Upper lobe of right lung (tissue), 1 donor: ENCODE measurements at places on chromosomes 2 and 18. TPM values are rescaled to one million over a fixed set of nuclear protein-coding genes. Genes with fewer than 3 reads are reported as not detected.

GRCh38 chr2:17311771-17312511, 206.3 kb downstream of the RAD51AP2 start:
- no peaks in the 10 kb centered on the region for H3K27me3 ChIP-seq
- no peaks in the 10 kb centered on the region for H3K4me1 ChIP-seq
- no peak overlapping the region for H3K4me3 ChIP-seq
- DNase-seq: no peak
- no peak overlapping the region for H3K27ac ChIP-seq

- H3K4me1 ChIP-seq: no peaks in the 10 kb centered on the region
- peak; percentile 17 for DNase-seq
- no peak overlapping the region for H3K4me3 ChIP-seq
- no peaks in the 10 kb centered on the region for H3K27me3 ChIP-seq
- H3K27ac ChIP-seq: no peak overlapping the region
Observed at GRCh38 chr2:157143901-157144300, 113.6 kb upstream of the GALNT5 start.

KLF7 gene
- total RNA-seq: 62.1 TPM

- H3K4me3 ChIP-seq: no peak overlapping the region
- no peaks in the 10 kb centered on the region for H3K36me3 ChIP-seq
- H3K27me3 ChIP-seq: no peaks in the 10 kb centered on the region
- H3K27ac ChIP-seq: no peak overlapping the region
- DNase-seq: no peak
Observed at GRCh38 chr2:191696001-191696400, 18.1 kb downstream of the NABP1 start.

C18orf54 gene
- total RNA-seq: 3.0 TPM

GRCh38 chr2:33323957-33324356, 152.5 kb upstream of the RASGRP3 start:
- peaks cover 15% of the 10 kb centered on the region for H3K4me1 ChIP-seq
- no peak overlapping the region for H3K4me3 ChIP-seq
- DNase-seq: no peak
- no peaks in the 10 kb centered on the region for H3K36me3 ChIP-seq

SNTG2 gene
- 3.6 TPM for total RNA-seq

MERTK gene
- total RNA-seq: 17.3 TPM

GRCh38 chr18:51266773-51267172, 69.3 kb upstream of the MEX3C start:
- H3K27me3 ChIP-seq: peaks cover 11% of the 10 kb centered on the region
- H3K27ac ChIP-seq: no peak overlapping the region
- no peak overlapping the region for H3K4me3 ChIP-seq
- DNase-seq: no peak
- H3K36me3 ChIP-seq: no peaks in the 10 kb centered on the region

GRCh38 chr2:158923641-158924040, 44.8 kb upstream of the TANC1 start:
- no peaks in the 10 kb centered on the region for H3K36me3 ChIP-seq
- no peaks in the 10 kb centered on the region for H3K27me3 ChIP-seq
- no peak overlapping the region for H3K4me3 ChIP-seq
- no peak overlapping the region for H3K27ac ChIP-seq

GRCh38 chr2:191479680-191480023, 198.3 kb upstream of the NABP1 start:
- no peak for DNase-seq
- H3K4me3 ChIP-seq: no peak overlapping the region
- H3K36me3 ChIP-seq: no peaks in the 10 kb centered on the region
- H3K27me3 ChIP-seq: no peaks in the 10 kb centered on the region
- no peak overlapping the region for H3K27ac ChIP-seq
- peaks cover 17% of the 10 kb centered on the region for H3K4me1 ChIP-seq

CYBRD1 gene
- 313 TPM for total RNA-seq

DNA sequence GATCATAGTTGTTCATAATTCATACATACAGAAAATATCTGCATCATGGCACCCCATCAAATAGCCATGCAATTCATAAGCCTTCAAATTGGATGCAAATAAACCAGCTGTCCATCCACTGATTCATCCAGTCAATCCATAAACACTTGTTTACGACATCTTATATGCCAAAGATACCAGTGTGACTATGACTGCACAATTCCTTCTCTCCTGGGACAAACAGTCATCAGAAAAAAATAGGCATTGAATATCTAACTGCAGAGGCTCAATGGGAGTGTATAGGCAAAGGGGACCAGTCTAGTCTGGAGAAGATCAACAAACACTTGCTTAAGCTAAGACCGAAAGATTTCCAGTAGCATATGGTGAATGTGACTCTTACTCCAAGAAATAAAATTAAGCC, 70.0 kb downstream of the COL4A3 start:
- no peak for DNase-seq
- no peak overlapping the region for H3K4me3 ChIP-seq
- H3K4me1 ChIP-seq: no peaks in the 10 kb centered on the region
- no peaks in the 10 kb centered on the region for H3K36me3 ChIP-seq

DNA sequence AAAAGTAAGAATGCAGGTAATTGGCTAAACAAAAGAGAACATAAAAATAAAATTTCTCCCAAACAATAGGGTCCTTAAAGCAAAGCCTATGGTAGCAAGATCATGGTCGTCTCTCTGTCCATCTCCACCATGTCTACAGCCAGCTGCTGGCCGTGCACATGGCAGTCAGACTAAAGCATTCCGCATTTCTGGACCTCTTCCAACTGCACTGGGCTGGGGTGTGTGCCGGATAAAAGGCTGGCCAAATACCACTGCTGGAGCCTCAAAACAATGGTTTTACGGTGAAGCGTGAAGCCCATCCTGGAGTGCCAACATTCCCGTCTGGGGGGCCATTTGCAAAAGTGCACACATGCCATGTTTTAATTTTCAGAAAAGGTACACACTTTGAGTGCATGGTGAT, 74.8 kb upstream of the PIEZO2 start:
- no peak for DNase-seq
- no peak overlapping the region for H3K4me3 ChIP-seq
- no peaks in the 10 kb centered on the region for H3K4me1 ChIP-seq
- H3K36me3 ChIP-seq: no peaks in the 10 kb centered on the region
- no peak overlapping the region for H3K27ac ChIP-seq
- no peaks in the 10 kb centered on the region for H3K27me3 ChIP-seq

UNC80 gene
- not detected for total RNA-seq

DNA sequence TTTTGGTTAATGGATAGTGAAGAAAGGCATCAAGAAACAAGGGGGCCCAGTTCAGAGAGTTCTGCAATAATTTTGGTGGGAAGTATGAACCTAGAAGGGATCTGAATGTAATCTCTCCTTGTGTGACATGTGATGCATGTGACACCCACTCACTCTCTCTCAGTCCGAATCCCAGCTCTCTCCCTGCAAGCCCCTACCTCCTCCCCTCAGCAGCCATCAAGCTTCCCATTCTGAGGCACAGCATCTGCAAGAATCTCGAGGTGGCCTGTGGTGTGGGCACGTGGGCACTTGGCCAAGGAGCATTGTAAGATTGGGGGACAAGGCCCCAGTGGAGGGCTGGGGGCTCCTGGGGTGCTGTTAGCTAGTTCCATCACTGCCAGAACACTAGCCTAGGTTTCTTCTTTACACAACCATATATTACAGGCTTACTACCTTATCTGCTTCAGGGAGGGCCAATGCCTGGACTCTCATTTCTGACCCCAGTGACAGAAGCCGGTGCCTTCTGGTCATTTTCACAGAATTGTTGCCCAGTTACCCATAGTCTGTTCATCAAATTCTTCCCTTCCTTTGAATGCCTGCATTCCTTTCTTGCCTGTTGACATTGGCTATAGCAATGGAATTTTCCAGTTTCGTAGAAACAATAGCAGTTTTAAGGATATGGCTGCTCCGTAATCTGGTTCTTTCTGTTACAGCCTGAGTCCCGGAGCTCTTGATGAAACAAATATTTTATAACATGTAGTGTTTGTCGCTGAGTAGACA, 13.3 kb upstream of the LCLAT1 start:
- no peak overlapping the region for H3K27ac ChIP-seq
- no peak overlapping the region for H3K4me3 ChIP-seq
- peaks cover 5% of the 10 kb centered on the region for H3K4me1 ChIP-seq
- no peak for DNase-seq
- H3K27me3 ChIP-seq: no peaks in the 10 kb centered on the region
- H3K36me3 ChIP-seq: no peaks in the 10 kb centered on the region

- DNase-seq: no peak
- H3K4me3 ChIP-seq: no peak overlapping the region
- no peaks in the 10 kb centered on the region for H3K4me1 ChIP-seq
- no peaks in the 10 kb centered on the region for H3K36me3 ChIP-seq
- no peak overlapping the region for H3K27ac ChIP-seq
- no peaks in the 10 kb centered on the region for H3K27me3 ChIP-seq
Observed at GRCh38 chr2:220071696-220072095, 444.3 kb downstream of the SLC4A3 start.

DNA sequence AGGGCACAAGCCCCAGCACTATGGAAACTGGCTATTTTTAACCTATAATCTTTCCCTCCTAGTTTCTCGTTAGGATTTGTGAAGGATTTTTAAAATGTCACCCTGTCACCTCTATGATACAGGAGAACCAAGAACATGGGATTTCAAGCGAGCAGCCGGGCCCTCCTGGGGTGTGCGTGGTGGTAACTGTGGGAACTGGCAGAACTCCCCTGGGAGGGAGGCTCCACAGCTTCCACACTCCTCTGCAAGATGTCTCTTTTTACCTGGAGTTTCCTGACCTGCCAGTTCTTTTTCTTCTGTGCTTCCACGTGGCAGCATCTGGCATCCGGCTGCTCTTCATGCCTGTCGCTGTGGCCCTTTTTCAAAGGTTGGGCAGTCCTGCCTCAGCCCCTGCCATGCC, 386.3 kb upstream of the MYT1L start:
- H3K4me3 ChIP-seq: no peak overlapping the region
- DNase-seq: no peak
- no peaks in the 10 kb centered on the region for H3K27me3 ChIP-seq

DNA sequence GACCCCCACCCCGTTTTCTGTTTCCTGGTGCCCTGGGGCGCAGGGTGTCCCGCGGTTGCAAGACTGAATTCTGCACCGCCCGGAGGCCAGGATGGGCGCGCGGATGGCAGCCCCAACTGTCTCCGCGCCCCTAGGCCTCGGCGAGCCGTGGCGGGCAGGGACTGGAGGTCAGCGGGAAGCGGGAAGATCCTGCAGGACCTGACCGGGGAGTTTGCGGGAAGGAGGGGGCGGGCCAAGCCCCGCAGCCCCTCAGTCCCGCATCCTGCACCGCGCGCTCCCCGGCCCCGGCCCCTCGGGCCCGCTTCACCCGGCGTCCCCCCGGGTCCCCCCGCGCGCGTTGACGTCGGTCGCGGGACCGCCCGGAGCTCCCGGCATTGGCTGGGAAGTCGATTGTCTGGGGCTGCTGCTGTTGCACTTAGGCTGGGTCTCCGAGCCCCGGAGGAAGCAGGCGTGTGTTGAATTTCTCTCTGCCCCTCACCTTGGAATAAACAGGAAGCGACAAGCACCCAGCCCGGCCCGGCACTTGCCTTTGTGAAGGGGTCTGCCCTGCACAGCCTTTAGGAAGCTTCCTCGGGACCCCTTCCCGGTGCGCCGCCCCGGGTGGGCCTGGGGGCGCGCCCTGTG, at the start of gene LDLRAD4:
TSS of gene LDLRAD4 (plus strand) at position 393 of the 624 bp plus-strand sequence.
- peak within 1 kb of the TSS; percentile 76 for H3K27ac ChIP-seq
- H3K4me3 ChIP-seq: peak within 1 kb of the TSS; percentile 60
- H3K27me3 ChIP-seq: peaks cover 4% of the 10 kb centered on the region
- no peaks in the 10 kb centered on the region for H3K36me3 ChIP-seq
- no peak for DNase-seq

GRCh38 chr2:211423018-211423417, 866.6 kb downstream of the CPS1 start:
- no peaks in the 10 kb centered on the region for H3K4me1 ChIP-seq
- no peak overlapping the region for H3K27ac ChIP-seq
- no peaks in the 10 kb centered on the region for H3K27me3 ChIP-seq

DNA sequence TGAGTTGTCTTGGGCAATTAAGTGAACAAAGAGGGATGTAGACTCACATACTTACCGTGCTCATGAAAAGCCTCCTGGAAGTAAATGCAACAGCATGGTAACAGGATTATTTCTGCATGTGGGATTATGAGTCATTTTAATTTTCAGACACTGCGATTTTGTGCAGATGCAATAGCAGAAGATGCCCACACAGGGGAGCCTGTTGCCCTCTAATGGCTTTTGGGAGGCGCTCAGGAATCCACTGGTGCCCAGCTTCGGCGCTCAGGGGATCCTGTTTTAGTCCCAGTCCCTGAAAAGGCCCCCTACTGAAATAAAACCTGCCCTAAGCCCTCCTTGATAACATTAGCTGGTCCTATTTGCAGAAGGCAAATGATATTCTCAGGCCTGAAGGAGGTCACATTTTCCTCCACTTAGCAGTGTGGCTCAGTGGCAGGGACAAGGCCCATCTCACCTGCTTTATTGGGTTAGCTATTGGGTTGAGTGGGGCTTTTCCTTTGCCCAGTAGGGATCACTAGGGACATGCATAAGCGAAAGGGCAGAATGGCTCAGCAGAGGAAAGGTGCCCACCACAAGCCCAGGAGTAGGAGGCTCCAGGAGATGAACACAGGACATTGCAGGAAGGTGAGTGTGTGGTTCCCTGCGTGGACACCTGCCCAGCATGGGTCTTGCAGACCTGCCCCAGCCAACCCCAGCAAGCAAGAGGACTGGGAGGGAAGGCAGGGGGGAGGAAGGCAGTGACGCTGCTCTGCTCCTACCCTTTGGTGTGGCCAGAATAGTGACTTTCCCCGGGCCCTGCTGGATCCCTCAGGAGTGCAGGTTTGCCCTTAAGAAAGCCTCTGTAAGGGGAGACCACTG, 26.5 kb upstream of the KCNS3 start:
- H3K4me1 ChIP-seq: no peaks in the 10 kb centered on the region
- no peak for DNase-seq
- no peaks in the 10 kb centered on the region for H3K27me3 ChIP-seq
- H3K36me3 ChIP-seq: no peaks in the 10 kb centered on the region
- no peak overlapping the region for H3K4me3 ChIP-seq

DNA sequence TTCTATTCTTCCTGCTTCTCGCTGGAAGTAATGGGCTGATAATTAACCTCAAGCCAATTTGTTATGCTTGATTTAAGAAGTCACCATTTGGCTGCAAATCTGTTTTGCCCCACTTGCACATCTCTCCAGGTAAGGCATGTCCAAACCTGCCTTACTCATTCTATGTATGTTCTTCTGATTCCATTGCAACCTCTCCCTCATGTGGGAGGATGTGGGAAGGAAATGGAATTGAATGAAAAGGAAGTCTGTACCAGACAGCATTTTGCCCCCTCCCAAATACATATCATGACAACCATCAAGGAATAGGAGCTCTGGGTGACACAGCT, 131.7 kb downstream of the NRP2 start:
- no peaks in the 10 kb centered on the region for H3K27me3 ChIP-seq
- no peak overlapping the region for H3K27ac ChIP-seq
- DNase-seq: no peak
- no peak overlapping the region for H3K4me3 ChIP-seq
- no peaks in the 10 kb centered on the region for H3K4me1 ChIP-seq
- no peaks in the 10 kb centered on the region for H3K36me3 ChIP-seq

DNA sequence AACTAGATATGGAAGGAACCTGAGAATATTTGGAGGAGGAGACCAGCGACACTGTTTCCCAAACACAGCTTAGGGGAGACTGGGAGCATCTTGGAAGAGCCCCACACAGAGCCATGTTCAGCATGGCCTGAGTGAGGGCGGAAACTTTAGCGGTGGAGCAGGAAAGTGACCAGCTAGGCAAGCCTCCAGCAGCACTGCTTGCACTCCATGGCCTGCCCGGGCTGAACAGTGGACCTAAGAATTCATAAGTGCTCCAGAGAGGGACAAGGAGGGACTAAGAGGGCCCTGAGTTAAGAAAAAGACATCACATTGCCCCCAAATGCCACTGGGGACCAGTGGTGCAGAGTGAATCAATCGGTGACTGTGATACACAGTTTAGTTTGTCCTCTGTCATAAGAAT, 566.4 kb downstream of the TNS1 start:
- H3K27ac ChIP-seq: peak overlapping the region; percentile 32
- peaks cover 23% of the 10 kb centered on the region for H3K4me1 ChIP-seq
- no peaks in the 10 kb centered on the region for H3K36me3 ChIP-seq
- no peak for DNase-seq
- H3K4me3 ChIP-seq: no peak overlapping the region

ERFE gene
- total RNA-seq: not detected
